ENCODE measurements at places on chromosomes 16 and 17. TPM values are rescaled to one million over a fixed set of nuclear protein-coding genes. Genes with fewer than 3 reads are reported as not detected.

The BCAR1 gene
- 60.9 TPM for total RNA-seq

The LRRC75A gene
- 2.1 TPM for total RNA-seq

The CFAP20 gene
- total RNA-seq, result 25.2 TPM

The RNF151 gene
- total RNA-seq, result not detected

The ZPBP2 gene
- total RNA-seq, result not detected

The CD79B gene
- total RNA-seq, result 2.6 TPM

The PRSS36 gene
- 4.0 TPM for total RNA-seq

The CCDC182 gene
- total RNA-seq, result not detected

The GNG13 gene
- total RNA-seq, result not detected

The USP6 gene
- not detected for total RNA-seq

The TAC4 gene
- not detected for total RNA-seq

The OR4D1 gene
- total RNA-seq, result not detected

The KCNJ2 gene
- 6.8 TPM for total RNA-seq

The RTN4RL1 gene
- 6.3 TPM for total RNA-seq

The SSTR5 gene
- total RNA-seq, result not detected

The CMTM1 gene
- total RNA-seq, result 4.5 TPM

The C17orf67 gene
- total RNA-seq, result 4.2 TPM

The CCL4 gene
- 13.6 TPM for total RNA-seq

The RDM1 gene
- total RNA-seq, result not detected

The NPIPA8 gene
- total RNA-seq, result 0.74 TPM

The PPL gene
- total RNA-seq, result 131 TPM

The C17orf107 gene
- 2.6 TPM for total RNA-seq

The HAP1 gene
- 0.30 TPM for total RNA-seq

The PSMD3 gene
- 101 TPM for total RNA-seq

The CDC6 gene
- 2.7 TPM for total RNA-seq

The METTL2A gene
- 7.8 TPM for total RNA-seq

Data from upper lobe of left lung (tissue), 6 donors.